ENCODE measurements at places on chromosomes 4 and X. TPM values are rescaled to one million over a fixed set of nuclear protein-coding genes. Genes with fewer than 3 reads are reported as not detected.
A peak's percentile ranks its signal among the peaks of the same experiment; 100 is the strongest.

CDKL2 gene
- not detected for total RNA-seq

FDCSP gene
- 2.4 TPM for total RNA-seq

COL25A1 gene
- total RNA-seq = not detected

GRCh38 chr4:89273741-89274141 lies 33.9 kb downstream of the GPRIN3 start:
- no peaks in the 10 kb centered on the region for H3K27me3 ChIP-seq
- H3K36me3 ChIP-seq = no peaks in the 10 kb centered on the region
- no peak overlapping the region for H3K4me3 ChIP-seq
- no peak for DNase-seq
- no peak overlapping the region for H3K27ac ChIP-seq

BCORL1 gene
- total RNA-seq = 10.7 TPM

SGMS2 gene
- total RNA-seq = 350 TPM

- peak within 1 kb of the TSS; percentile 98 for H3K27ac ChIP-seq
- DNase-seq = no peak
- peak within 1 kb of the TSS; percentile 73 for H3K4me3 ChIP-seq
- H3K36me3 ChIP-seq = no peaks in the 10 kb centered on the region
These were observed at the start of gene RAB33B for GRCh38 chr4:139454111-139455045. Gene RAB33B (plus strand): TSS chr4:139454121. CDS start chr4:139454196, 75 bp downstream.

DNA sequence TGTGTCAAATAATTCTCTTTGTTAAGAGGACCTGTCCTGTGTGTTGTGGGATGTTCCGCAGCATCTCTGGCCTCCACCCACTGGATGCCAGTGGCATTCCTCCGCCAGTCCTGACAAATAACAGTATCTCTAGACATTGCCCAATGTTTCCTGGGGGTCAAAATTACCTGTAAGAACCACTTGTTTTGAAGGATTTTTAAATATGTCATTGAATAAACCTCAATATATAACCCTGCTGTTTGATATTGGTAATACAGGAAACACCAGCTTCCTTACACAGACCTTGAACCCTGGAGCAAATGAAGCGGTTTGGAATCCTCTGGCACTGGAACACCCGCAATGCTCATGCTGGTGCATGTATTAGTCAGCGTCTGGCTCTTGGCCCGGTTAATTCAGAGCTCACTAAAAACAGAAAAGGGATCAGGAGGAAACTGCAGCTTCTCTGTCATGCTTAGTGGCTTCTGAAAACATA lies 101.3 kb downstream of the TBL1X start:
- H3K36me3 ChIP-seq = no peaks in the 10 kb centered on the region
- H3K27ac ChIP-seq = no peak overlapping the region
- peak; percentile 50 for DNase-seq
- H3K4me1 ChIP-seq = no peaks in the 10 kb centered on the region
